Stimulated activated CD4-positive, alpha-beta T cell treated with anti-CD3 and anti-CD28 coated beads, TNF-alpha, amount 100 ng/mL, for 1 hour (primary cell): ENCODE measurements at places on chromosomes 2 and 18.

- DNase-seq = no peak
Measured at GRCh38 chr2:111251711-111252110, 131.0 kb downstream of the BCL2L11 start.

GRCh38 chr2:210169516-210170195 lies 1.6 kb downstream of the KANSL1L start:
- no peak for DNase-seq

- DNase-seq = no peak
Measured at GRCh38 chr2:74884118-74884762, 50.3 kb downstream of the HK2 start.

DNA sequence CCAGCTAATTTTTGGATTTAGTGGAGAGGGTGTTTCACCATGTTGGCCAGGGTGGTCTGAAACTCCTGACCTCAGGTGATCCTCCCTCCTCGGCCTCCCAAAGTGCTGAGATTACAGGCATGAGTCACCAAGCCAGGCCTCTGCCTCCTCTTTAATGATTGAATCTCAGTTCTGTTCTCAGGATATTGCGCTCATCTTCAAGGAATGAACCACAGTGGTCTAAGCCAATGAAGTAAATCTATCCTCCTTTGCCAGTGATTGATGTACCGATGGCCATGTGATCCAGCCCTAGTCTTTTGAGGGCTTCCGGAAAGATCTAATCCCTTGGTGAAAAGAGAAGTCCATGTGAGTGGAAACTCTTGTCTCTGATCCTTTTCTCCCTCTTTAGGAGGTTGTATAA lies 48.6 kb downstream of the POLE4 start:
- no peak for DNase-seq

- no peak for DNase-seq
Measured at GRCh38 chr2:1371082-1371481, 42.2 kb upstream of the TPO start.

- DNase-seq = no peak
Measured at GRCh38 chr2:240419271-240419670, 16.2 kb upstream of the GPC1 start.

GRCh38 chr2:35931626-35932025 lies 424.0 kb upstream of the CRIM1 start:
- no peak for DNase-seq

DNA sequence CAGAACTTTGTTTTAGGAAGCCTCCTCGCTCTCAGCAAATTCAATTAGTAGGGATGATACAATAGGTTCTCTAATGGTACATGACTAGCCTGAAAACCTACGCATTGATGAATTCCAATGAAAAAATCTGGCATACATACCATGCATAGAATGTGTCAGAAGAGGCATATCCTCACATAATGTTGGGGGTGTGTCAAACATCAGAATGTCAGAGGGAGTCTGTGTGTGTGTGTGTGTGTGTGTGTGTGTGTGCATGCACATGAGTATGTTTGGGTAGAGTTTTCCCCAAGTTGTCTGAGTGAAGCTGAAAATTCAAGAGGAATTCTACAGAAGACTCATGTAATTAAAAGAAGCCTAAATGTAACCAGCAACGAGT lies 78.5 kb downstream of the FIGN start:
- no peak for DNase-seq

- DNase-seq = no peak
Measured at GRCh38 chr2:47096451-47096850, 58.7 kb downstream of the STPG4 start.

GRCh38 chr2:64225491-64225890 lies 81.3 kb upstream of the PELI1 start:
- no peak for DNase-seq

DNA sequence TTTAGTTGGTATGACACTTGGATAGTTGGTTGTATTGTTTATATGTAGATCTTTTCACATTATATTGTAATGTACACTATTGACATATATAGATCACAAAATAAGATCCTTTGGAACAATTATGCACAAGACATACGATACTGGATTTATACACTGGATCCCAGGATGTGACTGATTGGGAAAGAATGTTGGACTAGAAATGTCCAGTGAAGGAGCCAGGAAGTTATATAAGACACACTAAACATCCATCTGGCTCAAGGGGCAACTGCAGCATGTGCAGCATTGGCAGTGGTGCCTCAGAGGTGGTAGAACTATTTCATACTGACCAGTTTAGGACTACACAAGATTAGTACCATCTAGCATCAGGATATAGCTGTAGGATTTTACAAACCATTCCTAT lies 104.9 kb downstream of the TRABD2A start:
- DNase-seq = no peak

DNA sequence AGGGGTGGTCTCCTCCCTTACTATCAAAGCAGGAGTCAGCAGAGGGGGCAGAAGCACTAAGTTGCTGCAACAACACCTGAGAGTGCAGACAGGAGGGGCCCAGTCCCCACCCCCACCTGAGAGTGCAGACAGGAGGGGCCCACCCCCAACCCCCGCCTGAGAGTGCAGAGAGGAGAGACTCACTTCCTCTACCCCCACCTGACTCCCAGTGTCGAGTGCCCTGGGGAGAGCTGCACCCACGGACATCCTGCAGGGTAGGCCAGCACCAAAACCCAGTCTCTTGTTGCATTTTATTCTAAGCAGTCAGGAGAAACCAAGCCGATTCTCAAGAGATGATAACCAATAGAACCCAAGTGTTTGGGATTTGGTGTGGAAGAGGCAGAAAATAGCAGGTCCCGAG lies 78.4 kb downstream of the NAPG start:
- DNase-seq = no peak

- peak; percentile 49 for DNase-seq
Measured at GRCh38 chr2:219352448-219353023, 20.0 kb upstream of the RESP18 start.

DNA sequence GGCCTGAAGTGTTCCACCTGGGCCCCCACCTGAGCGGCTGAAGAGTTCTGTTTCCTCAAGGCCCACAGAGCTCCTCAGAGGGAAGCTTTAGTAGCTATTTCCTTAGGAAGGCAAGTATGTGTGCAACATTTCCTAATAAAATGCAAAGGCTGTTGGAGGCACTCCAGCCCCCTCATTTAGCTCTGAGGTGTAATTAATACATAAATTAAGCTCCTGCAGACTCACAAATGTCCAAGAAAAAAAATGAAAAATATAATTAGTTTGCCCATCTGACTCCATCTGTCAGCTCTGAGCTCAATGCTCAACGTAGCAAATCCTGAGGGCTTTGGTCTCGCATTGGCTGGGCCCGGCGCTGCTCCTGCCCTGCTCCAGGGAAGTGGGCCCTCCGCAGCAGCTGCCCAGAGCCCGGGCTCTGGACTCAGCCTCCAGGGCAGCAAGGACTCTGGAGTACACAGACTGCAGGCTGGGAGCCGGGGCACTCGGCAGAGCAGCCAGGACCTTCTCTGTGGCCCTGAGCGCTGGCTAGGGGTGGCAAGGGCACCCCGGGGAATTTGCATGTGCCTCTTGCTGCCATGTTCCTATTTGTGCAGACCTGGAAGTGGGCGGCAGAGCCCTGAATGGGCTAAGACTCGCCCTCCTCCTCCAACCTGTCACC lies 23.4 kb upstream of the C1QL2 start:
- DNase-seq = no peak

DNA sequence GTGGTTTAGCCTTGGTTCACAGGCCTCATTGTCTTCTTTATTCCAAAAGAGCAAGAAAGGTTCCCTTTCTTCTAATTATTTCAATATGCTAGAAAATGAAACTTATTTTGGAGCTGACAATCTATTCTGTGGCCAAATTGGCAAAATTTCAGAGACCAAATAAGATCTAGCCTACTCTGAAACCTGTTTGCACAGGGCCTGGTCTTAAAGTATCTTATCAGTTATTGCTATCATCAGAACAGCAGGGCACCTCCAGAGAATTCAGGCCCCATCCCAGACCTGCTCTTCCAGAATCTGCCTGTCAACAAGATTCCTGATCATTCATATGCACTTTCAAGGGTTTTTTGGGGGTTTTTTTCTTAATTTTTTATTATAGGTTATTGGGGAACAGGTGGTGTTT lies 198.7 kb downstream of the ANAPC1 start:
- DNase-seq = no peak

GRCh38 chr2:69018678-69019095 lies 5.7 kb downstream of the ANTXR1 start:
- DNase-seq = no peak

DNA sequence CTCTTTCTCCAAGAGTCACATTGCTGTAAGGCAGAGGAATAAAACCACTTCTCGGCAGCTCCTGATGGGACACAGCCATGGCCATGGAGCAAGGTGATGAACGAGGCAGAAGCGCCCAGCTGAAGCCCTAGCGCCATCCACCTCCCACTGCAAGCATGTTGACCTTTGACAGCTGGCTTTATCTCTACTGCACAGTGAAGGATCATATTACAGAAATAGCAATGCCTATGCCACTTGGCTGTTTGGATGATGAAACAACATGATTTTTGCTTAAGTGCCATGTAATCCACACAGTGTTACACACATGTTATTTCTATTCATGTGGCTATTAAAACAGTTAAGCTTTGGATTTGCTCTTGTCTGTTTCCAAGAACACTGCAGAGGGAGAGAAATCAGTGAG lies 167.7 kb downstream of the VAPA start:
- no peak for DNase-seq

DNA sequence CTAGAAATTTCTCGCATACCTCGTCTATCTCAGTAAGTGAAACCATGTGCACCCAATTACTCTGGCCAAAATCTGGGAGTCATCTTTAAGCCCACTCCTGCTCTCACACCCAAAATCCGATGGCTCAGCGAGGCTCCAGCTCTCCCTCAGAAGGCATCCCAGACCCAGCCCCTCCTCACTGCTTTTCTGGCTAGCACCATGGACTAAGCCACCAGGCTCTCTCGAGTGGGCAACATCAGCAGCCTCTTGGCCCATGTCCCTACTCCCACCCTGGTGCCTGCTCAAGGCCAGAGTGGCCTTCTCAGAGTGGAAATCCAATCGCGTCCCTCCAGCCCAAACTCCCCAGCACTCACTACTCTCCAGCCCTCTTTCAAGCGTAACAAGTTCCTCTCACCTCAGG lies 27.2 kb downstream of the TNS1 start:
- DNase-seq = no peak

DNA sequence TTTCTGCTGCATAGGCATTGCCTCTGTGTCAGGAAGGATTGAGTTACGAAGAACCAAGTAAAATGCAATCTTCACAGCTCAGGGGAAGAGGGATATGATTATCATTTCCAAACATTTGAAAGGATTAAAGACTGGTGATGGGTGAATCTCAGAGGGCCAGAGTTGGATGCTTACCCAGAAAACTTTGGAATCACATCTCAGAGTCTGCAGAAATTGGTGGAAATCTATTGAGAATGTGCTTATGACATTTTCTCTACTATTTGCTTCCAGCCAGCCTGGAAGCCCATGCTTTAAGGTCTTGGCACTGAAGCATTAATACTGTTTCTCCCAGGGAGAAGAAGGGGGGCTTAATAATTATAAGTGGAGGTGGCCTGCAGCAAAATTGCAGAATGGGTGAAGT lies 1301.4 kb upstream of the PIK3C3 start:
- no peak for DNase-seq

DNA sequence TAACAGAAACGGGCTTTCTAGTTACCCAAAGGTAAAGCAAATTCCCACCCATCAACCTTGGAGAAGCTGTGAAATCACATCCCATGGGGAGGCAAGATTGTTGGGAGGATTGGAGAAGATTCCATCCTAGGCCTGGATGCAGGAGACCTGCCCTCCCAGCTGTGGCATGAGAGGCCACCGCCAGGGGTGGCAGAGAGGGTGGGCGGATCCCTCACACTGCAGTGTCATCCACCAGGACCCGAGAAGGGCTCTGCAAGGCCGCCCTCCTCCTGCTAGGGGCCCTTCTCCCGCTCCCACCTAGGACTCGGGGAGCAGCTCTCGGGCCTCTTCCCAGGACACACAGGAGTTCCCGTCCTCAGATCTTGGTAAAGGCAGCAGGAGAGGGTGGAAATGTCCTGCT lies 15.5 kb upstream of the ATG16L1 start:
- no peak for DNase-seq

DNA sequence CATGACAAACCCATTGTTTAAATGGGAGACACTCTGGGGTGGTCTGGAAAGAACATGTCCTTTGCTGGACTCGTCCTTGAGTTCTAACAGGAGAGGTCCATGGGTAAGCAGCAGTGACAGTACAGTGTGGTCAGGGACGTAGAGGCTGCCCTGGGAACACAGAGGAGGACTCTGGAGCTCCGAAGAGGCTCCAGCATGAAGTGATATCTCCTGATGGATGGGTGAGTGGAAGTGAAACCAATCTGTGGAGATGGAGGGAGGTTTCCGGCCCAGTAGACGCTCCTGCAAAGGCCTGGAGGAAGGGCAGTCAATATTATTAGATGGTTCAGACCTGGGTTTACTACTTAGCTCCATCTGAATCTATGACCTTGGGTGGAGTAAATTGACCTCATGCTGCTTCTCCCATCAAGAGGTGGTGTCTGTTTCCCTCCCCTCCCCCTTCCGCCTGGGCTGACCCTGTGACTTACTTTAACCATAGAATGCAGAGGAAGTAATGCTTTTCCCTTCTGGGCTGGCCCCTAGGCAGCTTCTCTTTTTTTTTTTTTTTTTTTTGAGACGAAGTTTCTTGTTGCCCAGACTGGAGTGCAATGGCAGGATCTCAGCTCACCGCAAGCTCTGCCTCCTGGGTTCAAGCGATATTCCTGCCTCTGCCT lies 2.3 kb upstream of the TFCP2L1 start:
- no peak for DNase-seq

- DNase-seq = no peak
Measured at GRCh38 chr2:38620282-38620977, 17.7 kb upstream of the HNRNPLL start.
